ENCODE measurements at places on chromosomes 5 and 9.

GRCh38 chr5:174284873-174285272 lies 239.4 kb downstream of the NSG2 start:
- no peak for DNase-seq

DNA sequence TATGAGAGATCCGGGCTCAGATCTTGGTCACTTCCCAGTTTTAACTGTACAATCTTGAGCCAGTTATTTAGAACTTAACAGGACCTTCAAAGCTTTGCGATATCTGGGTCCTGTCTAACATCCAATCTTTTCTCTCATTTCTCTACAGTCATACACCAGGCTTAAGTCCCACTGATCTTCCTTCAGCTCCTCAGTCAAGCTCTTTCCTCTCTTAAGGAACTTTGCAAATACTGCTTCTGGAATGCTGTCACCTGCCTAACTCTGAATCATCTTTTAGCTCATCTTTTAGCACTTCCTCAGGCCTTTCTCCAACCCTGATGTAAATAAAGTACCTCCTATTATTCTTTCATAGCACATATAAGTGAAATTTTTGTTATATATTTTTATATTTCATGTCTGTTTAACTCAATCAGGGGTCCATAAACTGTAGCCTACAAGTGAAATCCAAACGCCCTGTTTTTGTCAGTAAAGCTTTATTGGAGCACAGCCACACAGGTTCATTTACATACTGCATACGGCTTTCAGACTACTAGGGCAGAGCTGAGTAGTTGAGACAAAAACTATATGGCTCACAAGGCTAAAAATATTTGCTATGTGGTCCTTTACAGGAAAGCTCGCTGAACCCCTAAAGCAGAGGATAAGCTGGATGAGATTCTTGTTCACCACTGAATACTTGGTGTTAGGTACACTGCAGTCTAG lies 63.5 kb downstream of the MEF2C start:
- DNase-seq = no peak

DNA sequence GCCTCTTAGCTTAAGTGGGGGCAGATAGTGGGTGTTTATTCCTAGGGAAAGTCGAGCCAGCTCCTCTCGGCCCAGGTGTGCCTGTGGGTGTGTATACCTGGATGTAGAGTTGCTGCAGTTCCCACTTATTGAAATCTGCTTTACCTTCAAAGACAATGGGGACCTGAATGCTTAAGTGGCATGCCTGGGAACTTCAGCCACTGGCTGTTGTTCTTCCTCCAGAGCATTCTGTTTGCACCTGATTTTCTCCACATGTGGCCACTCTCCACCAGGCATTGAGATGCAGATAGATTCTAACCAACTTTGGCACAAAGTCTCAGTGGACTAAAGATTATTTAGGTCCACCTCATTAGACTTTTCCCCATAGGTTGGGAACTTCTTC lies 186.8 kb downstream of the ZNF462 start:
- DNase-seq = no peak

GRCh38 chr5:1386274-1386717 lies 41.4 kb upstream of the CLPTM1L start:
- peak; percentile 54 for DNase-seq

DNA sequence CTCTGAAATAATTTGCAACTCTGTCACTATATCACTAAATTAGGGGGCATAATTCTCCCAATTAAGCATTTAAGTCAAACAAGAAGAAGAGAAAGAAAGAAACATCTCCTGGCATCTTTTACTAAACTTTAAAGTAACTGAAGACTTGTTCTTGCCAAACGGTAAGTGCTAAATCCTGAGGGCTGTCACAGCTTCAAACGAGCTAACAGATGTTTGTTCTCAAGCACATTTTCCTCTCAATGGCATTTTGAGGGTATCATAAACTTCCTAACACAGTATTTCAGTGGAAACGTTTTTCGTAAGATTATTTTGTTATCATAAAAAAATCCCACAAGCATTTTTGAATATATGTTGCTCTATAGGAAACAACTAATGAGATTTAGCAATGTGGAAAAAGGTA lies 169.5 kb upstream of the TAS2R1 start:
- no peak for DNase-seq

- no peak for DNase-seq
Measured at GRCh38 chr5:139410121-139410992, 6.5 kb upstream of the SPATA24 start.

DNA sequence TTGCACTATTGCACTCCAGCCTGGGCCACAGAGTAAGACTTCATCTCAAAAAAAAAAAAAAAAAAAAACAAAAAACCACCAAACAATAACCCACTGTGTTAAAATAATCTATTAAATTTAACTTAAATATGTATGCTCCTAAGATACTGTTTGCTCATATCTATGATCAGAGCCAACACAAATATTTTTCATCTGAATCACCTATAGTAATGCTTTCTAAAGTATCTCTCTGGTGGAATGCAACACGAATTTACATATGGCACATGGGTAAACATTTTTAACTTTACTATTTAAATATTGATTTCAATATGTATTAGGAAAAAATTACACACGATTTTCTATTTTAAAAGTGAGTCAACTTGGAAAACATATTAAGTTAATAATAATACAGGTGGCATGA lies 196.4 kb downstream of the RFX3 start:
- no peak for DNase-seq

GRCh38 chr9:116370556-116370955 lies 217.0 kb downstream of the PAPPA start:
- DNase-seq = no peak

DNA sequence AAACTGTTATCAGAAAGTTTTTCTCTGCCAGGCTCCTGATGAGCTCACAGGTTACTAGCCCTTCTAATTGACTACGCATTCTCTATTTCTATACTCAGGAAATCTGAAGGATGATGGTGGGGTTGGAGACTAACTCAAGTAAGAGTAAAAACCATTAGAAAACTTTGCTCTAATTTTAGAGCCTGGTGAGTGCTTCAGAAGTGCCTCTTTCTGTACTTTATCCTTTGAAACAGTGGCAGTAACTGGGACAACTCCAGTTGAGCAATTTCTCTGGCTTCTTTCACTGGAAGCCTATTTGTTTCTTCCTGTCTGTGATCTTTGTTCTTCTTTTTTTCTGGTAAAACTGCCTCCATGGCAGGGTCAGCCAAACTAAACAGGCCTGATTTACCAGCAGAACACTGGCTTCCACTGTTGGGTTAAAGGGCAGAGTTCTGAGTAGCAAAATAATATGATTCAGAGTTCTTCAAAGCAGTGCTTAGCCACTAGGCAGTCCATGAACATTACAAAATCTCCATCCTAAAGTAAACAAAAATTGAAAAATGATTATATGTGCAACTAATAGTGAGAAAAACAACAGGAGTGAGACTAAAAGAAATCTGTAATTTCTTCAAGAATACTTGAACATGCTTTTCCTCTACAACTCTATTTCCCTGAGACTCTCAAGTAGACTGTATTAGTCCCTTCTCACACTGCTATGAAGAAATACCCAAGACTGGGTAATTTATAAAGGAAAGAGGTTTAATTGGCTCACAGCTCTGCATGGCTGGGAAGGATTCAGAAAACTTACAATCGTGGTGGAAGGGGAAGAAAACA lies 79.8 kb downstream of the MROH2B start:
- DNase-seq = no peak

- DNase-seq = no peak
Measured at GRCh38 chr9:94995048-94995693, 268.7 kb downstream of the AOPEP start.

DNA sequence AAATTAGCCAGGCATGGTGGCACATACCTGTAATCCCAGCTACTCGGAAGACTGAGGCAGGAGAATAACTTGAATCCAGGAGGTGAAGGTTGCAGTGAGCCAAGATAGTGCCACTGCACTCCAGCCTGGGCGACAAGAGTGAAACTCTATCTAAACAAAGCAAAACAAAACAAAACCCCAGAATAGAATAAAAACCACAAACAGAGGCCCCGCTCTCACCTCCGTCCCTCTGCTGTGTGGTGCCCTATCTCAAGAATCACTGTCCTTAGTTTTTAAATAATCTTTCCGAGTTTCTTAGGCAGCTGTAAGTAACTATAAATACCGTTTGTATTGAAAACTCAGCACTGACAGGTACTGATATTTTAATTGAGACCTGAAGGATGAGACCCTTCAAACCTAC lies 42.7 kb upstream of the IER5L start:
- no peak for DNase-seq

DNA sequence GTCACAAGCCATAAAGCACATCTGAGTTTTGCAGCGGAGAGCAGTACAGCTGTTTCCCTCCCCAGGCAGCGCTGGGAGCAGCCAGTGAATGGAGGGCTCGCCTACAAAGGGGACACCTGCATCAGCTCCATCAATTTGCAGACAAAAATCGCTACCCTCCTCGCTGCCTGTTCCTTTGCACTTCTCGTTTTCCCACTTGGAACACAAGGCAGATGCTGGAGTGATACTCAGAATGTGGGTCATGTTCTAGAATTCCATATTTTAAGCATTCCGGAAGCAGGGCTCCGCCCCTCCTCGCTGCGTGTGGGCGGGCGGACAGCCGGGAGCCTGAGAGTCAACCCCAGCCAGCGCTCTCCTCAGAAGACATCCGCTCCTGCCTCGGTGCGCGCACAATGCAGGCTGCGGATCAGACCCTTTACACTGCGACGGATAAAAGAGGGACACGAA lies 92.1 kb downstream of the LMNB1 start:
- DNase-seq = no peak

DNA sequence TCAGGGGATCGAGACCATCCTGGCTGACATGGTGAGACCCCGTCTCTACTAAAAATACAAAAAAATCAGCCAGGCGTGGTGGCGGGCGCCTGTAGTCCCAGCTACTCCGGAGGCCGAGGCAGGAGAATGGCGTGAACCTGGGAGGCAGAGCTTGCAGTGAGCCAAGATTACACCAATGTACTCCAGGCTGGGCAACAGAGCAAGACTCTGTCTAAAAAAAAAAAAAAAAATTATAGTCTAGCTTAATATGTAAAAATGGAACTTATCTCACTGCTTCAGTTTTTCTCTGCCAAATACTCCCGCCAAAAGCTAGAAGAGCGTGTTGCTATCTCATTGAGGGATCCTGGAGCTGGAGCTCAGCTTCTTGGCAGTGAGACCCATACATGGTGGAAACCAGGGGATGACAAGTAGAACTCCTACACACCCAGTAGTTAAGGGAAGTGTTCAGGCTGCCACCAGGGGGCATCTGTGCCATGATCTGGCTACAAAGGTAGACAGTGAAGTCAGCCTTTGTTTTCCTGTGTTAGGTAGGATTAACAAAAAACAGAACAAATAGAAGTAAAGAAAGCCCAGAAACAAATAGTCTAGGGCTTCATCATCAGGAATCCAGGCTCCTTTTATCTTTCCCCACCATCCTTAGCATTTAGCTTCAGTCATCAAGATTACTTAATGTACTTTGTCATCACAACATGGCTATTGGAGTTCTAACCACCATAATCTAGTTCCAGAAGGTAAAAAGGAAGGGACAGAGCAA lies 33.6 kb upstream of the GLIPR2 start:
- peak; percentile 85 for DNase-seq

DNA sequence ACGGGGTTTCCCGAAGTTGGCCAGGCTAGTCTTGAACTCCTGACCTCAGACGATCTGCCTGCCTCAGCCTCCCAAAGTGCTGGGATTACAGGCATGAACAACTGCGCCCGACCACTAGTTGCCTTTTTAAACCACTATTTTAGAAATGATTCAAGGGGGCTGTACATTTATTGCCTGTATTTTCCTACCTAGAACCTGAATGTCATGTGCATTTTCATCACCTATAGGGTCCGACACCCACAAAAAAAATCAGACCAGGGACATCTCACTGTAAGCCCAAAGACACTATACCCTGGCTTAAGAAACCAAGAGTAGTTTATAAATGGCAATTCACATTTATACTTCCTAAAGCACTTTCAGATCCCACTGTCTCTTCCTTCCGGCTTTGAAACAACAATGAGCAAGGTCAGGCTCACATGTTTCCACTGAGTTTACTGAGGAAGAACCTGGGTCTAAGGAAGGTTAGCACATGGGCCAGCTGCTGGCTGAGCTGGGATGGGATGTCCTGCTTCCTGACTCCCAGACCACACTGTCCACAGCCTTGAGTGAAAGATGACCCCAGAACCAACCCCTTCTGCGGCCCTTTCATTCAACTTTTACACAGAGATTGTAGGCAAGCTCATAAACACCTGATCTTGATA lies 87.3 kb downstream of the SERINC5 start:
- no peak for DNase-seq

DNA sequence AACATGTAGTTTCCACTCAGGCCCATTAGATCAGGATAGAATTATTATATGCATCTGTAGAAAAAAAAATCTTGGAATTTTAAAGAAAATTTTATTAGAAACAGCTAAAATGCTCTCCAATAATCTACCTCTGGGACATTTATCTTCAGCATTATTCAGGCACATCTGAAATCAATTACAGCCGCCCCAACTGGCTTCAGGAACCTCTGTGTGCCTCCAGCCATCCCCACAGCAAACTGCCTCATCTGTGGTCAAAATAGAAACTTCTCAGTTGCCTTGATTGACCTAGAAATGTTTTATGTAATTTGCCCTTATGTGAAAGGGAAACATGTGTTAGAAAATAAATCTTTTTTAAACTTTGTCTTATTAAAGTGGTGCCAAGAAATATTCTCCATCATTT lies 120.1 kb upstream of the LPAR1 start:
- no peak for DNase-seq

DNA sequence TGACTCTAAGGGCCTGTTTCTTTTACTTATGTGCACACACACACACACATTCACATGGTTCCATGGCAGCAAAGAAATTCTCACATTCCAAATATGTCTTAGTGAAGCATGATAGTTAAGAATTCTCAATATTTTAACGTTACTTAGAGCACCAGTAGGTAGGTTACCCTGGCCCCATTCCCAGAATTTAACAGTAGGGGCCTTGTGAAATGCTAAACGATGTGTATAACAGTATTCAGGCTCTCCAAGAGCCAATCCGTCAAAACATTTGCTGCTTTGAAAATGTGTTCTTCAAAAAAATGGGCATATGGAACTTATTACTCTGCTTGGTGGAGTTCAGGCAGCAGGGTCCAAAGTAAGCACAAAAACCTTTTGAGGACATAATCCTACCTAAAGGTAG lies 93.7 kb upstream of the DAB2 start:
- DNase-seq = no peak

GRCh38 chr9:89149726-89150125 lies 28.9 kb downstream of the SHC3 start:
- DNase-seq = no peak

GRCh38 chr5:42360056-42360455 lies 63.2 kb upstream of the GHR start:
- no peak for DNase-seq

DNA sequence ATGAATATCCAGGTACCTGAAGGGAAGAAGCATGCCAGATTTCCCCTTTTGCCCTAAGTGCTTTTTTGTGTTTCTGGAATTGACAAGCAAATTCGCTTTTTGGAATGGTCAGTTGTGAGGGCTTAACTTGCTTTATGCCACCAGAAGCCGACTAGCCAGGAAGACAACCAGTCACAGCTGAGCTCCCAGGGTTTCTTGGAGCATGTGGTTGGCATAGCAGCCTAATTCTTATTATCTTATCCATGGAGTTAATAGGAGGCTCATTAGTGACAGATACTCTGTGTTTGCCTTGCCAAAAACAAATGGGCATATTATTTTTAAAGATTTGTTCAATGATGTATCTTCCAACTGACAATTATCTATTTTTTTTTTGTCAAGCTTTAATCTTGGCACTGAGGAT lies 500.7 kb downstream of the PTPRD start:
- no peak for DNase-seq
